NCI-H524 (cell line): ENCODE measurements at places on chromosomes 2 and 18.

DNA sequence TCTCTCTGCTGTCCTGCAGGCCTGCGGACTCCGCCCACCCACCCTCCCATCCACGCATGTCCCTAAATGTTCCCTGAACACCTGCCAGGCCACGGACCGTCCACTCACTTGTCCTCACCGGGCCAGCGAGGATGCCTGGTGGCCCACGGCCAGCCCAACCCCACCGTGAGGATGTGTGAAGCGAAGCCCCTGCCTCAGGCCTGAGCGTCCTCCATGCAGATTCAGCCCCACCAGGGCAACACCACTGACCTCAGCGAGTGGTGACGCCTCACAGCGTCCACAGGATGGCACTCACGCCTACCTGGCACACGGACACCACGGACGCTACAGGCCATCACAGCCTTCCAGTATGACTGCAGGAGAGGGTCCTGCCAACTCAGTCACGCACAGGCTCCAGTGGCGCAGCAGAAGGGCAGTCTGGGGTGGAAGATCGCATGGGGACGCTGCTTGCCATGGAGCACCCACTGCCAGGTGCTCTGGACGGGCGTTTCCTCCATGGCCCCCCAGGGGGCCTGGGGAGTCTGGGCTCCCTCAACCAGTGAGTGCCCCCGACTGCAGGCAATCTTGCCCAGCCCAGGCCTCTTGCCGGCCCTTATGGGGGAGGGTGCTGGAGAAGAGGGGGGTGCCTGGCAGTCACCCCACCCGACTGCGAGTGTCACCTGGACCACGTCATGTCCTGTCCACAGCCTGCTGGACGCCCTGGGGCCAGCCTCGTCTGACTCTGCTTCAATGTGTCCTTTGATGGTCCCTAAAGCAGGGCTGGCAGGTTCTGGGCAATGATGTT lies 25.4 kb downstream of the HDAC4 start:
- no peak for DNase-seq

GRCh38 chr2:238939074-238939473 lies 91.2 kb downstream of the TWIST2 start:
- DNase-seq, result no peak

GRCh38 chr2:200479692-200480265 lies 30.1 kb downstream of the KCTD18 start:
- DNase-seq, result no peak

- DNase-seq, result peak; percentile 50
These were observed 159.8 kb upstream of the PIEZO2 start for GRCh38 chr18:11309172-11309571.

DNA sequence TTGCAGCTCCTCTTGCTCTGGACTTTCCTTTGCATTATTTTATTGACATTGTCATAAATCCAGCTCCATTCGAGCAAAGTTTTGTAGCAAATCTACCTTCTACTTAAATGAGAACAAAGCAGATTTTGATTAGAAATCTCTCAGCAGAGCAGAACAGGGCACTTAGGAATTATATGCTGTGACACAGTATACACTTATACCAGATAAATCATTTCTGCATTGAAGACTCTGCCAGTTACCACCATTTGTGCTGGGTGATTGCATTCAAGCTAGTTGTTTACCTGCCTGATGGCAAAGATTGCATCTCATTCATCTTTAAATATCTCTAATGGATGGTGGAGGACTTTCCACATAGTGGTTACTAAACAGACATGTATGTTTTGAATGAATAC lies 441.7 kb upstream of the HNMT start:
- no peak for DNase-seq

GRCh38 chr18:50401295-50401694 lies 26.4 kb downstream of the SKA1 start:
- no peak for DNase-seq

DNA sequence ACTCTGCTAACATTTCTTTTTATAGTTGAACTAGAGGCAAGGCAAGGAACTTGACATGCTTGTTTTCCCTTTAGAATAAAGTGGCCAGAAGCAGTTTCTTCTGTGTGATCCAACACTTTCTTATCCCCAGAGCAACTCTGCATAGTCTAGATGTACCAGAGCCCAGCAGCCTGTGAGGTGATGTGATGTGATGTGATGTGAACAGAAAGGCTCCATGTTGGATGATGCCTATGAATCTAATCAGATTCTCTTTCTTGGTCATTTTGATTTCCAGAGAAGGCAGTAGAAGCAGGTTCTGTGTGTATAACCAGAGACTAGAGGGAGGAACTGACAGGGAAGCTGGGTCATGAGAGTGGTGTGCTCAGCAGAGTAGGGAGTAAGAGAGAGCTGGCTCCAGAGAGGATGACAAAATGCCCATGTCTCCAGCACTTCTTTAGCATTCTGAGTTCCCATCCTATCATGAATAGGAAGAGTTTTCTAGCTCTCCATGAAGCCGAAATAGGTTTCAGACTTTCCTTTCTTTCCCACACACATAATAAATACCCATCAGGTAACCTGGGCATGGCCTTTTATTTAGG lies 31.0 kb upstream of the PTH2R start:
- DNase-seq, result no peak

GRCh38 chr18:11407940-11408339 lies 201.5 kb upstream of the SLC35G4 start:
- no peak for DNase-seq

DNA sequence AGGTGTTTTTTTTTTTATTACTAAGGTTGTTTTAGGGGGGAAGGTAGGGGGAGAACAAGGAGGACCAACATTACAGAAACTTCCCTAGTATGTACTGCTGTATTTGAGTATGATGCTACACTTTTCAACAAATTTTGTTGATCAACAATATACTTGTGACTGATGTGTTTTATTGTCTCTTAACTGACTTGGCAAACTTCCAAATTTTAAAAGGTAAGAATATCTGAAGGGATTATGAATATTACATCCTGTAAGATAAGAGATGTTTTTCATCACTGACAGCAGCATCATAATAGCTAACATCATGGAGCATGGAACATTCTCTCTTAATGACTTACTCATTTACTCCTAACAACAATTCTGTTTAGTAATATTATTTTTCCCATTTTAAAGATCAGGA lies 86.0 kb upstream of the KIF5C start:
- DNase-seq, result no peak
